Temporal lobe (tissue), 4 donors: ENCODE measurements at places on chromosomes 5 and 9. TPM values are rescaled to one million over a fixed set of nuclear protein-coding genes. Genes with fewer than 3 reads are reported as not detected.

PDZD2 gene
- 39.1 TPM for total RNA-seq

MELK gene
- total RNA-seq, result 3.9 TPM

RNF183 gene
- not detected for total RNA-seq

CCDC192 gene
- 0.25 TPM for total RNA-seq
